Lower lobe of right lung (tissue), 2 donors: ENCODE measurements at places on chromosomes 1 and 21. TPM values are rescaled to one million over a fixed set of nuclear protein-coding genes. Genes with fewer than 3 reads are reported as not detected.

The CLEC20A gene
- total RNA-seq, result not detected

The FAM163A gene
- not detected for total RNA-seq

The CR2 gene
- total RNA-seq, result 0.09 TPM

The ADCY10 gene
- total RNA-seq, result 0.09 TPM

The S100B gene
- total RNA-seq, result 4.5 TPM

The RUNX3 gene
- 13.1 TPM for total RNA-seq

The RPTN gene
- not detected for total RNA-seq

DNA sequence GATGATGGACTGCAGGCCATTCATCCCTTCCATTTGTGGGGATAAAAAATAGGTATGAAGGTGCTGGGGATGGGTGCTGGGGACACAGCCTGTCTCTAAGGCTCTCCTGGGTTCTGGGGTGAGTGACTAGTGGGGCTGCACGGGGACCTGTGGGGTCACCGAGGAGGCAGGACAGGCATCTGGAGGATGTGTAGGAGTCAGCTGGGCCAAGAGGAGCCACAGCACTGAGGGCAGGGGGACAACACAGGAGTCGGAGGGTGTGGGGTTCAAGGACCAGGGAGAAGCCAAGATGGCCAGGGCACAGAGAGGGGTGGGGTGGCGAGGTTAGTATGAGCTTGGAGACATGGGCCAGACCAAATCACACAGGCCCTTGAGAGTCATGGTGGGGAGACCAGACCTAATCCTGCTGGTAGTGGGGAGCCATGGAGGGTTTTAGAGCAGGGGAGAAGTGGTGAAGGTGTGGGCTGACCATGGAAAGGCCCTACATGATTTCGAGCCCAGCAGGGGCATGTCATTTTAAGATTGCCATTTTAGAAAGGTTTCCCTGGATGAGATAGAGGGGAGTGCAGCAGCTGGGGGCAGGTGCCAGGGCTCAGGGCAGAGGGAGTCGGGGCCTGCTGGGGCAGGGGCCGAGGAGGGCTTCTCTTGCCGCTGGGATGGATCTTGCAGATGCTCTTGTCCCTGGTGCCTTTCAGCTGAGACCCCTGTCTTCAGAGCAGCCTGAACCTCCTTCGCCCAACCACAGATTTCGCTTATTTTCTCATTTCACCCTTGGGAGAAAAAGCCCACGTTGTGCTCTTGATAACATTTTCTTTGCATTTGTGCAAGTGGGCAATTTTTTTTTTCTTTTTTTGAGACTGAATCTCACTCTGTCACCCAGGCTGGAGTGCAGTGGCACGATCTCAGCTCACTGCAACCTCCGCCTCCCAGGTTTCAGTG is 22.7 kb downstream of the SERINC2 start:
- no peaks in the 10 kb centered on the region for H3K36me3 ChIP-seq
- H3K27ac ChIP-seq, result no peak overlapping the region
- H3K4me1 ChIP-seq, result no peaks in the 10 kb centered on the region
- DNase-seq, result no peak

GRCh38 chr1:12467570-12468286 is 150.3 kb downstream of the DHRS3 start:
- peaks cover 4% of the 10 kb centered on the region for H3K36me3 ChIP-seq
- no peak overlapping the region for H3K4me3 ChIP-seq
- DNase-seq, result no peak
- peaks cover 59% of the 10 kb centered on the region for H3K4me1 ChIP-seq

GRCh38 chr1:221514806-221515205 is 227.1 kb downstream of the DUSP10 start:
- H3K4me3 ChIP-seq, result no peak overlapping the region
- H3K27me3 ChIP-seq, result no peaks in the 10 kb centered on the region
- DNase-seq, result no peak
- H3K36me3 ChIP-seq, result no peaks in the 10 kb centered on the region
- H3K4me1 ChIP-seq, result no peaks in the 10 kb centered on the region

DNA sequence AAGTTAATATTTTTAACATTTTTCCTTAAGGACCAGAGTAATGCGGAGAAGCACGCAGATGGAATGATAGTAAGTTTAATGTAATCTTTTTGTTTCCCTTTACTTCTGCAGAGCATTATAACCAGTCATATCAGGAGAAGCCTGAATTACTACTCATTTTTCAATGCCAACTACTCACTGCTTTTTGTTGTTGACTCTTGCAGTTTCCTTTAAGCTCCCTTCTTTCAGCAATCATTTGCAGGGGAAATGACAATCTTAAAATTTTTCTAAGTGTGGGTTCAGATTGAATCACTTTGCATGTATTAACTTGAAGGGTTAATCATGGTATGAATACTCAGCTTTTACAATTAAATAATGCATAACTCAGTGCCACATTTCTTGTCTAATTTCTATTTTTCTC is 122.2 kb downstream of the NRDC start:
- H3K27ac ChIP-seq, result no peak overlapping the region
- H3K4me3 ChIP-seq, result no peak overlapping the region
- H3K4me1 ChIP-seq, result no peaks in the 10 kb centered on the region
- no peaks in the 10 kb centered on the region for H3K27me3 ChIP-seq
- peaks cover 23% of the 10 kb centered on the region for H3K36me3 ChIP-seq

DNA sequence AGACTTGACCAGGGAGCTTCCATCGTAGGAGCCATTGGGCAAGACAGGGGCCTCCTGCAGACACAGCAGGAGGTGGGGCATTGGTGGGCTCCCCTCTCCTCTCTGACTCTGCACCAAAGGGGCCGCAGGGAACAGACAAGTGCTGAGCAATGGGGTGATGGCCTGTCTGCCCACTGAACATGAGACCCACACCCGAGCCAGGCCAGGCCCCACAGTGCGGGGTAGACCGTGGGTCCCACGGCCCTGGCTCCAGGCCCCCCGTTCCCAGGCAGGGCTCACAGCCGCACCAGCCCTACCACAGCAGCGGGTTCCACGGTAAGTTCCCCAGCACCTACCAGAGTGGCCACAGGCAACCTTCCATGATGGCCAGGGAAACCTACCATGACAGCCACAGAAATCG is 45.9 kb downstream of the CHD5 start:
- no peak overlapping the region for H3K4me3 ChIP-seq
- no peaks in the 10 kb centered on the region for H3K4me1 ChIP-seq
- peak; percentile 32 for DNase-seq
- H3K27me3 ChIP-seq, result peaks cover 13% of the 10 kb centered on the region
- no peak overlapping the region for H3K27ac ChIP-seq

- H3K36me3 ChIP-seq, result no peaks in the 10 kb centered on the region
- no peak overlapping the region for H3K4me3 ChIP-seq
- H3K27me3 ChIP-seq, result no peaks in the 10 kb centered on the region
- no peak overlapping the region for H3K27ac ChIP-seq
- no peaks in the 10 kb centered on the region for H3K4me1 ChIP-seq
- DNase-seq, result no peak
Observed at GRCh38 chr21:30257773-30258172, 25.0 kb downstream of the KRTAP24-1 start.

- no peak overlapping the region for H3K27ac ChIP-seq
- no peak for DNase-seq
- no peak overlapping the region for H3K4me3 ChIP-seq
Observed at GRCh38 chr1:201295346-201295745, 12.0 kb downstream of the PKP1 start.

DNA sequence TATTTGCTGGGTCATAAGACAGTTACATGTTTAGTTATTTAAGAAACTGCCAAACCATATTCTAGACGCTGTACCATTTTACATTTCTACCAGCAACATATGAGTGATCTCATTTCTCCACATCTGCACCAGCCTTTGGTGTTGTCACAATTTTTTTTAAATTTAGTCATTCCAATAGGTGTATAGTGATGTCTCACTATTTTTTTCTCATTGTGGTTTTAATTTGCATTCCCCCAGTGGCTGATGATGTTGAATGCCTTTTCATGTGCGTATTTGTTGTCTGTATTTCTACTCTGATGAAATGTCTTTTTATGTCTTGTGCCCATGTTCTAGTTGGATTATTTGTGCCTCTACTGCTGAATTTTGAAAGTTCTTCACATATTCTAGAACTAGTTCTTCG is 38.4 kb downstream of the NFASC start:
- no peaks in the 10 kb centered on the region for H3K4me1 ChIP-seq
- no peak overlapping the region for H3K4me3 ChIP-seq
- no peaks in the 10 kb centered on the region for H3K36me3 ChIP-seq
- no peak overlapping the region for H3K27ac ChIP-seq
- H3K27me3 ChIP-seq, result peaks cover 3% of the 10 kb centered on the region
- no peak for DNase-seq

GRCh38 chr1:35001743-35002142 is 16.6 kb upstream of the TMEM35B start:
- H3K36me3 ChIP-seq, result peaks cover 72% of the 10 kb centered on the region
- H3K4me1 ChIP-seq, result no peaks in the 10 kb centered on the region
- H3K27me3 ChIP-seq, result no peaks in the 10 kb centered on the region
- no peak overlapping the region for H3K4me3 ChIP-seq

DNA sequence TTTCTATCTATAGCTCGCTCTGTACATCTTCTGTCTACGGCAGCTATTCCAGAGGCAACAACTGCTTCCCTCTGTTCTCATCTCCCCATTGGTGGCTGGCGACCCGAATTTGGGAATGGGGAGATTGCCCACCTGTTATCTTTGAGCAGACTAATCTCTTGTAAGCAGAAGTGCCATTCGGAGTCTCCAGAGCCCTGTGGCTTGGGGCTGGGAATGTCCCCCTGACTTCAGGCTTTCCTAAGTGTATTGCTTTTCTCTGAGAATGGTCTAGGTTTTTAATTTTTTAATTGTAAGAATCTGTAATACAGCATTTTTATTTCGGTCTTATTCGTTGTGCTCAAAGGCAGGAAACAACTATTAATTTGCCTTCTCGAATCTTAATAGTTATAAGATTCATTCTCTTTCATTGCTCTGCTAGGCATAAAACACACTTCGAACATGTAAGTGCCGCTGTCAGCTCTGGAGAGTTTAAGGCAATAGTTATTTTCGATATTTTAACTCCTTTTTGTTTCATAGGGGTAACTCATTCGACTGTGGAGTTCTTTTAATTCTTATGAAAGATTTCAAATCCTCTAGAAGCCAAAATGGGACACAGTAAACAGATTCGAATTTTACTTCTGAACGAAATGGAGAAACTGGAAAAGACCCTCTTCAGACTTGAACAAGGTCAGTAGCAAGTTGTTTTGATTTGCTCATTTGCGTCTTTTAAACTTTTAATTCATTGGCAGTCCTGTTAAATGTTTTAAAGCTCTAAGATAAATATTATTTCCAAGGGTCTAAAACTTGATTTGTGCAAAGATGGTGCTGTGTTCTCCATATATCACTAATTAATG is 514 bp downstream of the AGL start:
- H3K27me3 ChIP-seq, result no peaks in the 10 kb centered on the region
- peak overlapping the region; percentile 91 for H3K4me3 ChIP-seq
- no peak for DNase-seq
- peak overlapping the region; percentile 89 for H3K27ac ChIP-seq

- H3K27me3 ChIP-seq, result no peaks in the 10 kb centered on the region
- H3K36me3 ChIP-seq, result no peaks in the 10 kb centered on the region
- no peak overlapping the region for H3K27ac ChIP-seq
- no peak for DNase-seq
- no peaks in the 10 kb centered on the region for H3K4me1 ChIP-seq
Observed at GRCh38 chr1:157862114-157863070, 20.8 kb upstream of the CD5L start.

DNA sequence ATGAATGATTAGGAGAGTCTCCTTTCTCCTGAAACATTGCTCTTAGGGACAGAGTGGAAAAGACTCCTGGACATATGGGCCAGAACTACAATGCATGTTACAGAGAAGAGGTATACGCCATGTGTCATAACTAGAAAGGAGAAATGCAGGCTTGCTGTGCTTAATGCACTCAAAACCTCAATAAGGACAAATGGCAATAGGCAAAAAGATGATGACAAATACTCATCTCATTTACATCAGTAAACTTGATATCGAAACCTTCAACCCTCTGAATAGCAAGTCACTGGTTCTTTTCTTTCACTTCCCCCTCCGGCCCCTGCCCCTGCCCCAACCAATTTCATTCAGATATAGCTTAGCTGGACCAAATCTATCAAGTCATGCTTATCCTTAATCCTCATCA is 1.9 kb upstream of the GPR88 start:
- H3K4me1 ChIP-seq, result peaks cover 35% of the 10 kb centered on the region
- DNase-seq, result no peak

- peaks cover 18% of the 10 kb centered on the region for H3K4me1 ChIP-seq
- no peak for DNase-seq
- no peaks in the 10 kb centered on the region for H3K27me3 ChIP-seq
- H3K36me3 ChIP-seq, result peaks cover 80% of the 10 kb centered on the region
- H3K4me3 ChIP-seq, result no peak overlapping the region
Observed at GRCh38 chr1:15731735-15732685, 4.0 kb upstream of the SLC25A34 start.
